ENCODE measurements at places on chromosomes 6 and 20. TPM values are rescaled to one million over a fixed set of nuclear protein-coding genes. Genes with fewer than 3 reads are reported as not detected.

CDH4 gene
- 1.3 TPM for total RNA-seq

XKR7 gene
- not detected for total RNA-seq

PLCB4 gene
- 3.2 TPM for total RNA-seq

GPLD1 gene
- 0.43 TPM for total RNA-seq

UST gene
- 9.0 TPM for total RNA-seq

All from fibroblast of villous mesenchyme (primary cell).